Left lung (tissue), 14 donors: ENCODE measurements at places on chromosomes 1 and 21. TPM values are rescaled to one million over a fixed set of nuclear protein-coding genes. Genes with fewer than 3 reads are reported as not detected.

GRCh38 chr1:236281198-236281653 is 532 bp downstream of the ERO1B start:
- DNase-seq = peak; percentile 50

DNA sequence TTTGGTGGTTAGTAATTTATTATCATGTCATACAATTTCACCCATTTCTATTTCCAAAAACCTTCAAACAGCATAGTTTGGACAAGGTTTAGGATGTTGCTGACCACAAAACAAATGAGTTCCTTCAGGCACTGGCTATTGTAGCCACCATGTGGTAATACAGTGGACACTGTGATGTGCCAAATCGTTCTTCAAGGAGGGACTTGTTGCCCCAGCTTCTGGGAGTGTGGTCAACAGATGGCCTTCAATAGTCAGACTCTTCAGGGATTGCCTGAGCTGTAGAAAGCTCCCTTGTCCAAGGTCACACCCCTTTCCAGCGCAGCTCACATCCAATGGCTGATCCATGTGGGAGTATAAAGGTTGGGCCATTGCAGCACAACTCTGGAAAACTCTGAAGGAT is 2.6 kb downstream of the PDE4B start:
- no peak for DNase-seq

- no peak for DNase-seq
These were observed 39.8 kb downstream of the VPS26C start for GRCh38 chr21:37227071-37228002.

Gene LRP8
- polyA plus RNA-seq = 17.7 TPM

Gene RNF223
- 0.17 TPM for polyA plus RNA-seq
